Stimulated activated CD8-positive, alpha-beta memory T cell treated with anti-CD3 and anti-CD28 coated beads, Interleukin-4, amount 100 ng/mL, for 4 hours (primary cell): ENCODE measurements at places on chromosomes 7 and 10.

DNA sequence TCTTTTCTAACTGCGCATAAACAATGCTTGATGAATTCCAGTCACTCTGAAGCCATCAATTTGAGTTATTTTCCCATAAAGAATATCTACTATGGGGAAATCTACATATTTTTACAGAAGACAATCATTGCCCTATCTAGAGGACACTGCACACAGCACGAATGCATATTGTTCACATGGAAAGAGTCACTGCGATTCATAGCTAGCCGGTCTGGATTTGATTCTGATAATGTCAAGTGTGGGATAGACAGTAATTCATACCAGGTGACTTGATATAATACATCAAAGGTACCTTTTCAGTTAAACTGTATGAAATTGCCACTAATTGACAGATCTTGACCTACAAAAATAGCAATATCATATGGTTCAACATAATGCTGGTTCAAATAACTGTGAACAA, 255.7 kb downstream of the THSD7A start:
- no peak for DNase-seq

DNA sequence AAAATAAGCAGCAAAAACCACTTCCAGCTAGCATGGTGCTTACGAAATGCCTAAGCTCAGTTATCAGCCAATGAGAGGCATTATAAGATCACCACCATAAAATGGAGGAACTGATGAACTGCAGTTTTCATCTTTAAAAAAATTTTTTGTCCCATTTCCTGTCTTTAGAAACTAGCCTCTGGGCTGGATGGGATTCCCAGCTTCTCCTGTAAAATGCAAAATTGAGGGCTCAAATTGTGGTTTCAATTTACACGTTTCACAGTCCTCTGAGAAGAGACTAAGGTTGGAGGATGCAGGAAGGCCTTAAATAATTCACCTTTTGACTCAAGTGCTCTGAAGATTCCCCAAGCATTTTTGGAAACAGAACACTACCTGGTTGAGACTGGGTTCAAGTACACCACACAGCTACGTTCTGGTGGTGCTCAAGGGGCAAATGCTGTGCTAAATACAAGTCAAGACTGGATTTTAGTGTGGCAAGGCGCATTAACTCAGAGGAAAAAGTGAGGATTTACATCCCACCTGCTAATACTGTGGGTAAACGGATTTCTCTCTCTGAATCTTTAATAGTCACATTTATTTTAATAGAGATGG, 951 bp downstream of the ZNF25 start:
- no peak for DNase-seq

- DNase-seq, result no peak
Measured at GRCh38 chr7:137196648-137197047, 146.9 kb downstream of the PTN start.

- no peak for DNase-seq
Measured at GRCh38 chr10:4382811-4383210, 443.2 kb upstream of the AKR1E2 start.

DNA sequence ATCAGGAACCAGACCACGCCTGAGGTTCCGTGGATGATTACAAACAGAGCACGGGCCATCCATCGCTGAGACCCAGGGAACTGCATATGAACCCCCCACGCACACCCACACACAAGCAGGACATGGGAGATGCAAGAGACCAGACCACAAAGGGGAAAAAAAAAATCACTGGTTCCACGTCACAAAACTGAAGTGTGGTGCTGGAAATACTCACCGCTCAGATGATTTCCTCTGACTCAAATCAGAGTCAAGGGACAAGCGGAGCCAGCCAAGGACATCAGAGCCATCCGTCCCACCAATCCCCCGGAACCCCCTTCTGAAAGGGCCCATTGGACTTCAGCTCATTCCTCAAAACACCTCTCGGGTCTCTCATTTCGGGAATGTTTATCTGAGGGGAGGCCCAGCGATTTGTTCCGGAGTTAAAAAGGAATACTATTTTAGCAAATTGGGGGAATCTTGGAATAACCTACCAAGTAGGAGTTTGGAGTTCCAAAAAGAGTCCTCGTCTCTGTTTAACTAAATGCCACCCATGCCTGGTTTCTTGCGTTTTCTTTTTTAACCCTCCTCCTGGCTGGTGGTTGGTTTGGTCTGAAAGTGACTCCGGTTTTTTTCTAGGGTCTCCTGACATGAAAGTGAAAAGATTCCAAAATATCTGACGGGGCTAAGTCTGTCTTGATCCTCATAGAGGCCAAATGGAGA, 15.0 kb downstream of the SNX8 start:
- no peak for DNase-seq

DNA sequence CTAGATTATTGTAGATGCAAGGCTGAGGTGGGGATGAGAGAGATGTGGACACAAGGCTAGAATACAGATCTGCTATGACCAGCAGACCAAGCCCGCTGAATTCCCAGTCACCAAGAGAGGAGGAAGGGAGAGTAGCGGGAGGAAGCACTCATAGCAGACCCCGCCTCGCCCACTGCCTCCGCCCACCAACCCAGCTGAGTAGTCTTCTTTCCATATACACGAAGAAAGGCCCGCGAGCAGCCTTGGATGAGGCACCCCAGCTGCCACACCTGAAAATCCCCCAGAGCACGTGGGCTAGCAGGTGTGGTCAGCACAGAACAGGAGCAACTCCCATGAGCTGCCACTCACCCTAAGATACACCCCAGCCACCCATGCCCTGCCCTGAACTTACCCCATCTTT, 7.9 kb upstream of the H2BK1 start:
- no peak for DNase-seq

DNA sequence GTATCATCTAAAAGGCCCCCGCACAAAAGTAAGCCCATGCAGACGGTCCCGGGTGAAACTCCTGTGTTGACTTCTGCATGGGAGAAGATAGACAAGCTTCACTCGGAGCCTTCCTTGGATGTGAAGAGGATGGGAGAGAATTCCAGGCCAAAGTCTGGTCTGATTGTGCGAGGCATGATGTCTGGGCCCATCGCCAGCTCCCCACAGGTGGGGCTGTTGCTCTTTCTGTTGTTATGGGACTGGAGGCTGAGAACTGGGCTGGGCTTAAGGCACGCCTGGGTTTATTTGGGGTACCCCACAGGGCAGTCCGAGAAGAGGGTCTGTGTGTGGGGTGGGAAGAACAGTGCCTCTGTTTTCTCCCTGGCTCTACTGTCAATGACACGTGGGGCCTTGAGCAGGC, 14.6 kb downstream of the MINDY4 start:
- DNase-seq, result no peak

DNA sequence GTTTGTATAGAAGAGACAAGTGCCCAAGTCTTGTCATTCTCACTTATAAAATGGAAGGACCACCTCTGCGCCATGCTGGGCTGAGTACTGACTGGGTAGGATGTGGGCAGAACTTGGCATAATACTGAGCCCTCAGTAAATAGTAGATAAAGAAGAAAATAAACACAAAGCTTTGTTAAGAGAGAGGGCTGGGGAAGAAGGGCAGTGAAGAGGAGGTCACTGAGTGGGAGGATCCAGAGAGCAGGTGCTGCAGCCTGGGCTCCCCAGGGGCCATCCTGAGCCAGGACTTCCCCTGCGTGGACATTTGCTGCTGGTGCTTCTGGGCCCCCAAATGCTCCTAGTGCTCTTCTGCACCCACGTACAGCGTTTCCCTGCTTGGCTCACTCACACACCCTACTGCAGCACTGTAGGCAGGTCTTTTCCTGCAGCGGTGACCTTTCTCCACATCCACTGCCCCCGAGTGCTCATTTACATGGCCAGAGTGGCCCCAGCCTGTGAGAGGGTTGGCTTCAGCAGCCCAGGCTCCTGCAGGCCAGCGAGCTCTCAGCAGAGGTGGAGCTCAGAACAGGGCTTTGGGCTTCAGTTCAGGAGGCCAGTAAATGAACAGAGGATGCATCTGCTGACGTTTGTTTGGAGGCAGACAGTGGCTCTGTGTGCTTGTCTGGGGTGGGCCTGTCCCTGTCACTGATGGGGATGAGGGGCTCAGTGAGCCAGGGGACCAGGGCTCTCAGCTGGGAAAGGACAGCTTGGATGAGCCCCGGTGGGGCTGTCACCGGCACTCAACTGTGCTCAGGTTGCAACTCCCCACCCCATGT, 164.6 kb downstream of the ADARB2 start:
- no peak for DNase-seq

- DNase-seq, result no peak
Measured at GRCh38 chr7:25859412-25860274, 292.4 kb upstream of the NFE2L3 start.

GRCh38 chr7:2735744-2736143, 47.7 kb downstream of the AMZ1 start:
- no peak for DNase-seq

DNA sequence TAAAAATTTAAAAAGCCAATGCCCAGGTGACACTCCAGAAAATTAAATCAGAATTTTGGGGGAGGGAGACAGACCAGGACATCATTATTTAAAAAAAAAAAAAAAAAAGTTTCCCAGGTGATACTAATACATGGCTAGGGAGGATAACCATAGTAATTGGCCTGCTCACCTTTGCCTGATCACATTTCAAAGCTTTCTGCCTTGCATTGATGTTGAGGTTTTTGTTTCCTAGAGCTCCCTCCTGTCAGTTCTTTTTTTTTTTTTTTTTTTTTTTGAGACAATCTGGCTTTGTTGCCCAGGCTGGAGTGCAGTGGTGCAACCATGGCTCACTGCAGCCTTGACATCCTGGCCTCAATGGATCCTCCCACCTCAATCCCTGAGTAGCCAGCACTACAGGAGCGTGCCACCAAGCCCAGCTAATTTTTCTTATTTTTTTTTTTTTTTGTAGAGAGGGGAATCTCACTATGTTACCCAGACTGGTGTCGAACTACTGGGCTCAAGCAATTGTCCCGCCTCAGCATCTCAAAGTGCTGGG, 38.1 kb downstream of the CPED1 start:
- no peak for DNase-seq

DNA sequence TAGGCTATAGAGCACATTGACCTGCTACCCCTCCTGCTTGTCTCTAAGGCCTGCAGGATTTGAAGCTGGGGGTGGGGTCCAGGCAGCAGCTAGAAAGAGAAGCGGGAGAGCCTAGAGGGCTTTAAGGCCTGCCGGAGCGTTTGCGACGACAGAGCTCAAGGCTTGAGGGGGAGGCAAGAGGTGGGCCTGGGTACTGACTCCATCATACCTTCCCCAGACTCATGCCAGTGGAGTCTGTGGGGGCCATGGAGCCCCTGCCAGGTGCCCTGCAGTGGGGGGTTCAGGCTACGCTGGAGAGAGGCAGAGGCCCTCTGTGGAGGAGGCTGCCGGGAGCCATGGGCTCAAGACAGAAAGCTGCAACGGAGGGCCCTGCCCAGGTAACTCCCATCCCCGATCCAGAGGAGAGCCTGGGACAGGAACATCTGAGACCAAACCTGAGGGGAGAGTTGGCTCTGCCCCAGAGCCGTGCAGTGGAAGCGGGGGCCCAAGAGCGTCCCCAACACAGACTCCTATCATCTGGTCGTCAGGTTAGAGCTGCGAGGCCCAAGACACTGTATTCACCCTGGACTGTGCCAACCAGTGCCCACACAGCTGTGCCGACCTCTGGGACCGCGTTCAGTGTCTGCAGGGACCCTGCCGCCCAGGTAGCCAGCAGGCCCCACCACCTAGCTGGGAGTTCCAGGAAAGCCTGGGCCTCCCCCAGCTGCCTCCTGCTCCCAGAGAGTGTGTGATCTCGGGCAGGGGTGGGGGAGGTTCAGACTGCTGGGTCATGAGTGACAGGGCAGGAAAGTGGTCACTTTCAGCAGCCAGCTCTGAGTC, 13.2 kb upstream of the ZNF862 start:
- no peak for DNase-seq

DNA sequence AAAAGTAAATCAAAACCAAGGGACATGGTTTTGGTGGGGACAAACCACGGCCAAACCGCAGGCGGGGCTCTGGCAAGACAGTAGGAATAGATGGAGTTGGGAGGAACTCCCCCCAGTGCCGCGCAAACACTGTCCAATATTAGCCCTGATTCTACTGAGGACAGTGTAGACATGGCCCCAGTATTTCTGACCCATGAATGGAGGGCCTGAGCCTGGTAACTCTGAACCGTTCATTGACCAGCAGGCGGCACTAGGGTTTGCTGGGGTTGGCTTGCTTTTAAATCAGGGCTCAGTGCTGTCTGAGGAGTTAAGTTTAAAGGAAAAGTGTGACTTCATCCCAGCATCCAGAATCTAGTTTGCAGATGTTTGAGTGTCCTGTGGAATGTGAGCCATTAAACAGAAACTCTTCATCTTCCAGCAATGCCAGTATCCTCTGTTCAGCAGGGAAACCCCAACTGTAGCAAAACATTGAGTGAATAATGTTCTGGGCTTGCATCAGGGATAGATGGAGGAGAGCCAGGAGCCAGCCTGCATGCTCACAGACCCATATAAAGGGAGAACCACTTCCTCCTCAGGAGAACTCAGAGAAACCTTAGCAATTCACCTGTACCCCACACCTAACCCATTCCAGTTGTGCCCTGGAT, 147.4 kb upstream of the PRSS58 start:
- DNase-seq, result no peak

GRCh38 chr7:156993925-156994235, 16.6 kb downstream of the MNX1 start:
- no peak for DNase-seq

DNA sequence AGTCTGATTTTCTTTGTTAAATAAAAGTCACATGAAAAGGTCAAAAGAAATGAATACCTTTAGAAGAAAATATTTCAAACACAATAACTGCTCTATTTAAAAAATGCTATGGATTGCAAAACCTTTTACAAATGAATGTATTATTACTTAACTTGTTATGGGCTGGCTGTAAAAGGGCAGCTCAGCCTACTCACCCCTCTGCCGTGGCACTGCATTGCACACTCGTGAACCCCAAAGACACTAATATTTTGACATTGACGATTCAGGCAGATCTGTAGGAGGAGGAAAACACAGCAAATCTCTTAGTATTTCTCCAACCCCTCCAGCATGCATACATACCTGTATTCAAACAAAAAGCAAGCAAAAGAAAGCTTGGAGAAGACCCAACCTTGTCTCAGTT, 149.5 kb downstream of the FANK1 start:
- no peak for DNase-seq

DNA sequence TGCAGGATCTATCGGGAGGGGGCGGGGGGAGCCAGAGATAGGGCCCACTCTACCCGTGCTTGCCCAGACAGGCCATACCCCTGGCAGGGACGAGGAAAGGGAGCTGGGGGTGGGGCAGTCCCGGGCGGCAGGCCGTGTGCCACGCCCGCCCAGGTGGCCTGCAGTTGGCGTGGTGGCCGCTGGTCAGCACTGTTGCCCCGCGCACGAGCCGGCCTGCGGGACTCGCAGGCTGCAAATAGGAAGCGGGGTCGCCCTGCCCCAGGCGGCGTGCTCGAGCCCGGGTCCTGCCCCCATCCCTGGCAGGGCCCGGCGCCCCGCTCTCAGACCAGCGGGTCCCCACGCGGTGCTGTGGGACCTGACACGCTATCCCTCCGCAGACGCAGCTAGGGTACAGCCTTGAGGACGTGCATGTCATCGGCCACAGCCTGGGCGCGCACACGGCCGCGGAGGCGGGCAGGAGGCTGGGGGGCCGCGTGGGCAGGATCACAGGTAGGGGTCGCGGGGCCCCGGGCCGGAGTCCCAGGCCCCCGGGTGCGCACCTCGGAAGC, 6.7 kb downstream of the PNLIPRP2 start:
- DNase-seq, result no peak

GRCh38 chr10:26721561-26721960, 24.1 kb downstream of the PDSS1 start:
- DNase-seq, result no peak

- DNase-seq, result no peak
Measured at GRCh38 chr7:111867348-111867931, 305.1 kb upstream of the IMMP2L start.

GRCh38 chr10:26881600-26882331, 21.0 kb upstream of the ABI1 start:
- DNase-seq, result no peak
